GM12864 (cell line): ENCODE measurements at places on chromosomes 13 and 19.

- DNase-seq = no peak
Measured at GRCh38 chr19:32363632-32364031, 18.2 kb downstream of the ZNF507 start.

- DNase-seq = no peak
Measured at GRCh38 chr13:41434831-41435520, 22.4 kb upstream of the RGCC start.

GRCh38 chr19:5806133-5806489, 1.2 kb downstream of the NRTN start:
- no peak for DNase-seq

GRCh38 chr13:70255406-70255991, 147.2 kb upstream of the KLHL1 start:
- no peak for DNase-seq

- no peak for DNase-seq
Measured at GRCh38 chr19:18153556-18154134, 682 bp downstream of the PIK3R2 start.
